ENCODE measurements at places on chromosomes 2 and 18. TPM values are rescaled to one million over a fixed set of nuclear protein-coding genes. Genes with fewer than 3 reads are reported as not detected.

Gene TPO
- not detected for total RNA-seq

Gene C1QL2
- total RNA-seq = not detected

Gene RASGRP3
- 0.72 TPM for total RNA-seq

Gene B4GALT6
- 2.2 TPM for total RNA-seq

Gene DCC
- total RNA-seq = not detected

Gene HOXD4
- 1.2 TPM for total RNA-seq

DNA sequence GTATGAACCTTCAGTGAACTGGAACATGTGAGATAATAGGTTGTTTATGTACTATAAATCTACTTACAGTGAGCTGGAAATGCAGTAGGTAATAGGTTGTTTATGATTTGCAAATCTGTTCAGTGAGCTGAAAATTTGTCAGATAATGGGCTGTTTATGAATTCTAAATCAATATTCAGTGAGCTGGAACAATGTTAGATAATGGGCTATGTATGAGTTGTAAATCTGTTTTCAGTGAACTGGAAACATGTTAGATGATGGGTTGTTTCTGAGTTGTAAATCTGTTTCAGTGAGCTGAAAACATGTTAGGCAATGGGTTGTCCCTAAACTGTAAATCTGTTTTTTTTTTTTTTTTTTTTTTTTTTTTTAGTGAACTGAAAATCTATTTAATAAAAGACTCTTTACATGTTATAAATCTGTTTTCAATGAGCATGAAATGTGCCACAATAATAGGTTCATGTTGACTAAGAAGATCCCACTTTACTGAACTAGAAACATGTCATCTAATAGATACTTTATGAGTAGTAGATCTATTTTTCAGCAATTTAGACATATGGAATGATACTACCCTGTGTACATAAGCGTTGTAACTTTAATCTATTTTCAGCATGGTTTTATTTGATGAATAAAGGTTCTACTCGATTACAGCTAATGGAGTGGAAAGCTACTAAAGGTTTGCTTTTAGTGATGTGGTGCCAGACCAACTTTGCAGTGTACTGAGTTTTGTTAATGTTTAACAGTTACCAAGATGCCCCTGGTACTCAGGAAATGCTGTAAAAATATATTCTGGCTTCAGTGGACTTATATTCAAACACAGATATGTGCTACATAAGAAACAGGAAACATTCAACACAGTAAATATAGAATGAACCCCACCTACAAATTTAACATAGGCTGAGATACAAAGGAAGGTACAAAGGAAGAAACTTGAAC lies 1471.8 kb downstream of the LRP1B start:
- DNase-seq = no peak

GRCh38 chr2:226017537-226017936 lies 618.0 kb downstream of the NYAP2 start:
- DNase-seq = no peak

DNA sequence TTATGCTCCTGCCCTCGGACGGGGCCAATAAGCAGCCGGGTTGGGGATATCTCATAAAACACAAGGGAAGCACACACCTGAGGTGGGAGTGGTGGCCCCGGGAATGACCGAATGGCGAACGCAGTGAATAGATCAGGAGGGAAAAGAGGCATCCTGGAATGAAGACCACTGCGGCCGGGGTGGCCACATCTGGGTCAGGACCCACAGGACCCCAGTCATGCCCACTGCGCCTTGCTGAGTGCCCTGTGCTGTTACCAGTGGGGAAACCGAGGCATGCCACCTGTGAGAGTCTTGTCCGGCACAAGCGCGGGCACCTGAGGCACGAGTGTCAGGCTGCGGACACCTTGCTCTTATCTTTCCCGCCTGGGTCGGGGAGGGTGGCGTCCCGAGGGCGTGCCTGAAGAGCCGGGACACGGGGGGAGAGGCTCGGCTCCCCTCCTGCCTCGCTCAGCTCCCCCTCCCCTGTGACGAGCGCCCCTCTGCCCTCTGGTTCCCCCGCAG lies 1.6 kb downstream of the PDCD1 start:
- peak; percentile 78 for DNase-seq

Measured in osteoblast (primary cell).